ENCODE measurements at places on chromosomes 1 and 21.
A peak's percentile ranks its signal among the peaks of the same experiment; 100 is the strongest.

- no peak for DNase-seq
Measured at GRCh38 chr1:1240822-1241587, 5.5 kb downstream of the C1QTNF12 start.

GRCh38 chr1:220564216-220564615 lies 36.3 kb downstream of the MARK1 start:
- no peak for DNase-seq

DNA sequence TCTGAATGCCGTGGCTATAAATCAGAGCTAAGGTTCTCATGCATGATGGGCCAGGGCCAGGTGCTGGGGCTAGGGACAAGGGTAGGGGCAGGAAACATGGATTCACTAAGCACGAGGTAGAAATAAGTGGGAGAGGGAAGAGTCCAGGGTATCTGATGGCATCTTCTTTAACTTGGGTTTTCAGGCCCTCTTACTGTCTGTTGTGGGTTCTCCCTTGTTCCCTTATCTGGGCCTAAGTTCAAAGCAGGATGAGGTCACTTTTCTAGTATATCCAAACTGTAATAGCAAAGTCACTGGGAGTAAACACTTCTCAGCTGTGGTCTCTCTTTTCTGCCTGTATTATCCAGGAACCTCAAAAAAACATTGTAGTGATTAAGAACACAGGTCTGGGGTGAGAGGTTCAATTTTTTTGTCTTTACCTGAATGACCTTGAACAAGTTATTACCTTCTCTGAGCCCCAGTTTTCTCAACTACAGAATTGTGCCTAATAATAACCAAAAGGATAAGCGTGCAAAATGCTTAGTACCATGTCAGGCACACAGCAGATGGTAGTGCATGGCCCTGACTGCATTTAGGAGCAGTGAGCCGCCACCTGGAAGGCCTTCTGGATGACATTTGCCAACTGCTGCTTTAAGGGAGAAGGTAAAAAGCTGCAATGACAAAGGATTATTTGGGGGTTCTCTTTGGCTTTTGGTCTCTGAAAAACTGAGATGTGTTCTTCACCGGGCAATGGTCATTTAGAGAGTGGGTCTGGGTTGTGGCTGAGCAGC lies 53.6 kb upstream of the A3GALT2 start:
- no peak for DNase-seq

- DNase-seq = no peak
Measured at GRCh38 chr1:48684381-48684780, 92.3 kb downstream of the BEND5 start.

- no peak for DNase-seq
Measured at GRCh38 chr1:101410048-101410878, 173.4 kb downstream of the S1PR1 start.

DNA sequence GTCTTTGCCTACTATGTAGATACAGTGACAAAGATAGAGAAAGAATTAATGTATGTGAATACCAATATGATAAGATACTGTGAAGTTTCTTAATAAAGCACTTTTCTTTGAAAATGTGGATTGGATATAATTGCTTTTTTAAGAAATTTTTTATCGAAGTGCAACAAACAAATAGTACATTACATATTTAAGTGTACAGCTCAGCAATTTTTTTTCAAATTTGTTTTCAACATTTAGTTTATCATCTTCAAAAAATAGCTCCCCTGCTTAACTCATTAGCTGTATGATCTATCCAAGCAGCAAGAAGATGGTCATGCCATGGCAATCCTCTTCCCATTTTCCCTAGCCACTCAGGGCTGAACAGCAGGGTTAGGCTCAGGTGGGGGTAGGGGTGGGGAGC lies 40.5 kb downstream of the NEK7 start:
- no peak for DNase-seq

DNA sequence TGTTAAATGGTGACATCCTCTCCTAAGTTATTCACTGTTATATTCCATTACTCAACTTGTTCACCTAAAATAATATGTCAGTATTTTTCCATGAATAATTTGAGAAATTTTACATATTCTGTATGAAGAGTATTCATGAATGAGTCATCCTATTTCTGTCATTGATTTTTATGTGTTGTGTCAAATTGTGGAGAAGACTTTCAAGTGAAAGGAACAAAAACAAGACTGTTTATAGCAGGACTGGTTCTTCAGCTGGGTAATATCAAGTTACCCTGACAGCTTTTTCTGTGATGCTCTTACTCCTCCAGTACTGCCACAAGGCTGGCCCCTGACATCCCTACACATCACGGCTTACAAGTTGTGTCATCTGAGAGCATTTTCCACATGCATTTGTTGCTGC lies 847.7 kb downstream of the NCAM2 start:
- DNase-seq = no peak

DNA sequence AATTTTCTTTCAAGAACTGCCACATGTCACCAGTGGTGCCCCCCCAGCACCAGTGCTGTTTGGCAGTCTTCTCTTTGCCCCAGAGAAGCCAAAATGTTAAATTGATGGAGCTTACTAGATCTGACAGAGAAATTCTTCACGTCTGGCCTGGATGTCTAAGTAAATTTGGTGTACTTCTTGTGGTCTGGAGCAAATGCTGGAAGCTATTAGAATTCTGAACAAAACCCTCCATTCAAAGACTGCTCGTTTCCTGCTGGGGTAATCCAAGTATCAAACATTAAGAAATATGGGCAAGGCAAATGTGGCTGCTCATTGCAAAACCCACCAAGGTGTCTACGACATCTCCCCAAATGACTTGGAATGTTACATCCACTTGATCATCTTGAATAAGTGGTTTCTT lies 92.3 kb downstream of the ROR1 start:
- DNase-seq = no peak

DNA sequence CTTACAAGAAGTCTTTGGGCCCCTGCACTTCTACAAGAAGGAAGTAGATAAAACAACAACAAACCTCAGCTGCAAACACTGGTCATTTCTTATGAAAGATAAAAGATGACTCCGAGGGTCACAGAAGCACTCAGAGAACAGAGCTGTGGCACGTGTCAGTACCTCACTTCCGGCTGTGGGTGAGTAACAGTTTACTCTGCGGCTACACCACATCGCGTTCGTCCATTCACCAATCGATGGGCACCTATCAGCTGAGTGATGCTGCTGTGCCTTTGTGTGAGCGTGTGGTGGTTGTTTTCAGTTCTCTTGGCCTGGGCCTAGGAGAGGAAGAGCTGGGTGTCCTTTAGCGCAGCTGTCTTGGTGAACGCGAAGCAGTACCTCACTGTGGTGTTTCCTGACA lies 49.9 kb downstream of the COL6A1 start:
- DNase-seq = peak; percentile 30

- DNase-seq = no peak
Measured at GRCh38 chr1:1181129-1181937, 7.7 kb downstream of the TTLL10 start.

GRCh38 chr1:60173729-60174505 lies 100.3 kb upstream of the C1orf87 start:
- DNase-seq = no peak

DNA sequence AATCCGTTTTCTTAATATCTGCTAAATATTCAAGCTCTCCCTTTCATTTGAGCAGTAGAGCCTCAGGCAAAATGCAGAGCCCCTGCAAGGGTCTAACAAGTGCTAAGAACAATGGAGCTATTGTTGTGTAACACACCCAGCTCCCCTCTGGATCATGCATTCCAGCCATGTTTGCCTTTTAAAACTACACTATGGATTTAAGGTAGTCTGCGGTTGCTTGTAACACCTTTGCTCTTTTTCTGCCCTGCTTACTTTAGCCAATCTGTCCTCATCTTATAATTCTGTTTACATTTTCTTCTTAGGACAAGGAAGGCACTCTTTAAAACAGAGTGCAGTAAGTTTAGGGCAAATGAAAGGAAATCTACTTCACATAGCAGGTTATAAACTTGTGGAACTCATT lies 60.0 kb upstream of the C1orf105 start:
- no peak for DNase-seq

DNA sequence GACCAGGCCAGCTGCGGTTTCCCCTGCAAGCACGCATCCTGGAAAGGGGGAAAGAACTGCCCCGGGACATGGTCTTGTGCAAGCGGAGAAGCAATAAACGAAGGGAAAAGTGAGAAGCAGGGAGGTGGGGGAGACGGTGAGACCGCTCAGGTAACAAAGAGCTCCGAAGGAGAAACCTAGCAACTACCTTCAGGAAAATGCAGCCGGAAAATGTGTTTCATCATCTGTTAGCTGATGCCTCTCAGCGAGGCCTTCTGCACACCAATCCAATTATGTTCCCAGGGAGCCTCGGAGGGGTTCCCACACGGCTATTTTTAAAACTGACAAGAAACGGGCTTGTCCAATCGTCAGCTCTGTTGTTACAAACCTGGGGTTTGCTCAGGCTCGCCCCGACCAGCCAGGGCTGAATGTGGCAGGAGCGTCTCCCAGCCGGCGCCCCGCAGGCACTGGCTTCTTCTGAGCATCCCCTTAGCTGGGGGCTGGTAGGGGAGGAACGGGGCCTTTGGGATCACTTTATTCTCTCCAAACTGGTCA lies 3.4 kb downstream of the RIPK4 start:
- DNase-seq = no peak

DNA sequence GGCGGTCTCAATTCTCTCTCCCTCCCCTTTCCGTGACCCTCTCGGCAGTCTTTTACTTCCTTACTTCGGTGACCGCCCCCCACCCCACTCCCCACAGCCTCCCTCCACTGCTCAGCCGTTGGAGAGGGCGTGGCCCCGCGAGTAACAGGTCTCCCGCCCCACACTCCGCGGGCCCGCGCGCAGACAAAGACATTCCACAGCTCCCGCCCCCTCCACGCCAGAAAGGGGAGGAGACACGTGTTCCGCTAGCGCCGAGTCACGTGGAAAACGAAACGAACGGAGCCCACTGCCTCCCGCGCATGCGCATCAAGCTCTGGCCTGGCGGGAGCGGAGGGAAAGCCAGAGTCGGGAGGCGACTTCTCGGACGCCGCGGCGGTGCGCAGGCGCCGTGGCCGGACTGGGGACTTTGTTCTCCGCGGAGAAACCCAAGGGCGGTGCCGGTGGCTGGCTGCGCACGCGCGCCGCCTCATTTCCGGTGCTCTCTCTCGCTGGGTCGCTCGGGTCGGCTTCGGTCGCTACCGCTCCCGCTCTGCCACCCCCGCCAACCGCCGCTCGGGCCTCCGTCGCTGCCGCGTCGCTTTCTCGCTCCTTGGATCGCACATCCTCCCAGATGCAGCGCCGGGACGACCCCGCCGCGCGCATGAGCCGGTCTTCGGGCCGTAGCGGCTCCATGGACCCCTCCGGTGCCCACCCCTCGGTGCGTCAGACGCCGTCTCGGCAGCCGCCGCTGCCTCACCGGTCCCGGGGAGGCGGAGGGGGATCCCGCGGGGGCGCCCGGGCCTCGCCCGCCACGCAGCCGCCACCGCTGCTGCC lies at the start of gene KHDRBS1:
TSS of gene KHDRBS1 (plus strand) at position 483 of the 813 bp plus-strand sequence. CDS start at position 611, 128 bp downstream.
- DNase-seq = peak; percentile 95

DNA sequence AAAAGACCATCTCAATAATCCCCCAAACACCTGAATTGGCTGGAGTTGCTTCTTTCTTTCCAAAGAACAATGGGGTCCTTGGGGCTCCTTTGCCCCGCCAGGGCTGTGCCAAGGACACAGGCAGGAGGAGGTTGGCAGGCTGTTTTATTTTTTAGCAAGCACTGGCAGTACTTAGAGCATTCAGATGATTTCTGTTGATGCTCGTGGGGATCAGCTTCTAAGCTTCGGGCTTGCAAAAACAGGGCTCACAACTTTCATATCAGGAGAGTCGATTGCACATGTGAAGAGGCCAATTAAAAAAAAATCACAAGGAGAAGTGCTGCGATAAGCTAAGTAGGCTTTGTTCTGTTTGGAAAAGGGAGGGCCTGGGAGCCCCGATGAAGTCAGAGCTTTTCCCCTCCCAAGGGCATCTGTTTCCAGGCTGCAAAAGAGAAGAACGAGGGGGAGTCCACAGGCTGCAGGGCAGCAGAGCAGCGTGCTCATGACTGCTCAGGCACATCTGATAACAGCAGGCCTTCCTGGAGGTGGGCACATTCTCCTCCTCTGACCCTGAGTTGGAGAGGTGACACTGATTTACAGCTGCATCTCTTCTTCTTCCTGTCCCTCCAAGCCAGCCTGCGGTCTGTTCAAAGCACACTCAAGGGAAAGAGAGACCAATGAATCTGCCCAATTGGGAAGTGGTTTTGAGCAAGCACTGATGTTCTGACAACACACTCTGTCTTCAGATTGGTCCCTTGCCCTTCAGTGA lies 27.3 kb upstream of the BCAR3 start:
- no peak for DNase-seq
